ENCODE measurements at places on chromosomes 4 and X.

GRCh38 chrX:16739574-16739973, 20.2 kb downstream of the SYAP1 start:
- no peak for DNase-seq

- no peak for DNase-seq
Observed at GRCh38 chr4:78661921-78662521, 110.5 kb downstream of the ANXA3 start.

DNA sequence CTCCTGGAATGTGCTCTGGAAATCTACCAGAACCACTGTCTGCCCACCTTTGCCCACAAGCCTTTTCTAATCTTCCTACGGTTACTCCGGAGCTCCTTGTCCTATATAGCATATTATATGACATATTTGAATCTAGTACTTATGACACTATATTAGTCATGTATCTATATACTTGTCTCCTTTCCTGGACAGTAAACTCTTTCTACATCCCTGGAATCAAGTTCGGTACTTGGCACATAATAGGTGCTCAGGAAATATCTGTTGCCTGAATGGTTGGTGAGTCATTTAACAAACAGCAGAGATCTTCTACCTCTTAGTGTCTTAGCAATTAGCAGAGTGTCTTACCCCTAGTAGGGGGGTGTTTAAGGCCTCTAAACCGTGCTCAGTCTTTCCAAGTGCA, 123.6 kb downstream of the RELL1 start:
- DNase-seq, result no peak

GRCh38 chrX:14598330-14598729, 69.0 kb downstream of the GLRA2 start:
- no peak for DNase-seq

DNA sequence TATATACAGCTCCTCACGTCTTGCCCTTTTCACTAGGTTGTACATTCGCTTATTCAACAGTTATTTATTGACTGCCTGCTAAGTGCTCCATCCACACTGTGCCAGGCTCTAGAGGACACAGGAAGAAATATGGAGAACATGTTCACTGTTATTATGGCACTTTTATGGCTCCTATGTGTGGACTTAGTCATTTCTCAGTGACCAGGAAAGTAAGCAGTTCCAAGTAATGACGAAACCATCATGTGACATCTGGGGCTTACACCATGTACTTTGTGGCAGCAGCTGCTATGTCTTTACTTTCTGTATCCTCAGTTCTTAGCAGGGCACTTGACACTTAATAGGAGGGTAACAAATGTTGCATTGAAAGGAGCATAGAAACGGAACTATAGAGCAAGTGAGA, 278.0 kb downstream of the ANK2 start:
- DNase-seq, result no peak

- no peak for DNase-seq
Observed at GRCh38 chr4:187992971-187993370, 2.6 kb upstream of the ZFP42 start.

DNA sequence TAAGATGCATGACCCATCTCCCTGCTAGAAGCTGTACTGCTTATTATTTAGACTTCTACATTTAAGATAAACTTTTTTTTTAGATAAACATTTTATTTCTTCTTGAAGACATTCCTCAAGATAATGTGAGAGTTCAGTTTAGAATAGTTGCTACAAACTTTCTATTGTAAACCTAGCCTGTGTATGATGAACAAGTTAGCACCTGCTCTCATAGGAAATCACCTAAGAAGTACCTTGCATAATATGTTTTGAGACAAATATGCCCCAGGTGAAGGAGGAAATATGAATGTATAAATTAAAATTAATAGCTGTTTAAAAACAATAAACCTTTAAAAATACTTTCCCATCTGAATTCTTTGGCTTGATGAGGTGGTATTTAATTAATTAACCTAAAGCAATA, 35.6 kb downstream of the RASGEF1B start:
- DNase-seq, result no peak

DNA sequence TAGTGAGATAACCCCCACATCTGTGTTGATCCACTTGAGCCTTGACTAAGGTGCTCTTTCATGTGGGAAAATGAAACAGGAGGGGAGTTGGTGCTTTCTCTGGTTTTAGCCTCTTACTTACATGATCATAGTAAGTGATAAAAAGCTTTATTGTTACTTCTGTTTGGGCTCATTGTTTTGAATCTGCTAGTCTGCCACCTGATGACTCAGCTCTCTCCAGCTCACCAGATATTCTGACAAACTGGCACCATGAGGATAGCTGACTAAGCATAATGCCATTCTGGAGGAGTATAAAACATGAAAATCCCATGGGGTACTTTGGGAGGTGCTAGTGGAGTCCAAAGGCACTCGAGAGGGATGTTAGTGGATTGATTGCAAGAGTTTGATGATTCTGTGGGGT, 824.0 kb downstream of the RAPGEF2 start:
- no peak for DNase-seq

DNA sequence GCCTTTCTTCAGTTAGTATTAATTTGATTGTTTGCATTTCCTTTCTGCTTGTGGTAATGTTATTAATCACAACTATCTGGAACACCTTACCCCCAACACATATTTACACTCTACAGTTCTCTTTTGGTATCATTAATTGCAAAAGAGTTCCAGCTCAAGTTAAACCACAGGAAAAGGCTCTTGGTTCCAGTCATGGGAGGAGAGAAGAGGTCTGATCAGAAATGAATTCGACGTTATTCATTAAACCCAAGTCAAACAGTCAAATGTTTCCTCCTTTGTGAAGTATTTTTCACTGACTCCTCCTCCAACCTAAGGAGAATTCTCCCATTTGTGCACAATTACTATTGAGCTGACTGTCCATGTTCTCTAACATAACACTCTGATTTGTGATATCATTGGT, 91.4 kb downstream of the SLC39A8 start:
- DNase-seq, result no peak

GRCh38 chr4:139282065-139282720, 2.2 kb upstream of the MGARP start:
- DNase-seq, result no peak

DNA sequence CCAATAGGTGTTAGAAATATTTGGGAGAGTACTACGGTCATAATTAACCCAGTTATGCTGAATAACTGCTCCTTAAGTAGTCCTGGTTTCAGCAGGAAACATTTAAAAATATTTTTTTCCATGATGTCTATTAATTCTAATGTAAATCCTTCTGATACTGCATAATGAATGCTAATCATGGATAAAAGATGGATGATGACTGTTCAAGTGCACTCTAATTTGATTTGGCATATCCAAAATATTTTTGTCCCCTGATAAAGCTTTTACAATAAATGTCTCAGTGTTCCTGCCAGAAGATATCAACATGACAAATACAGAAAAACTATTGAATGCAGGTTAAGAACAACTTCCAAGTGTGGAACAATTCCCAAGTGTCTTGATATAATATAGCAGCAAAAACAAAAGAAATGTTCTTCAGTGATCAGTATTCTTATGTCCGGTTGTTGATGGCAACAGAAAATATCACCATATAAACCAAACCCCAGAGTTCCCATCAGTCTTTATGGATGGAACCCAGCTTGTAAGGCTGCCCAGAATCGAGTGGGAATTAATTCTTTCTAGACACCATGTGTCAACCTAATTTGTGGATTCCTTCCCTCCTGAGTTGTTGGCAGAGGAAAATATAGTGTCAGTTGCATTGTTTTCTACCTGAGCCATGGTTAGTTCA, 205.4 kb upstream of the GK2 start:
- no peak for DNase-seq

GRCh38 chrX:153766098-153766817, 2.2 kb downstream of the PLXNB3 start:
- DNase-seq, result no peak

- peak; percentile 79 for DNase-seq
Observed at GRCh38 chr4:10106421-10107039, 10.1 kb downstream of the WDR1 start.

GRCh38 chr4:155975511-155975910, 21.8 kb upstream of the CTSO start:
- DNase-seq, result no peak

DNA sequence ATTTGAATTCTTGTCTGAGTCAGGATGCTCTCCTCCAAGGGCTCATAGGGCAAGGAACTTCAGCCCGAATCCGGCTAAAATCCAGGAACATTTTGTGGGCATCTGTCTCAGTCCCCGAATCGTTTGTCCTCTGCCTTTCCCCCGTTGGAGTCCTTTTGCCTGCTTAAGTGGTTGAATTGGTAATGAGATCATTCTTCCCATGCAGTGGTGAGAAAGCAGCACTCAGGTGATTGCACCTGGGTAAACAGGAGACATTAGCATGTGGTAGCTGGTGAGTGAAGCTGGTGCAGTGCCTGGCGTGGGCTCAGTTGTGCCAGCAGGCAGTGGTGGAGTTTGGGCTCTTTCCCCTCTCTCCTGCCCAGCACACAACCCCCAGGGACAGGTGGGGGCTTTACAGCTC, 61.9 kb upstream of the MTM1 start:
- DNase-seq, result no peak

- DNase-seq, result no peak
Observed at GRCh38 chrX:132953354-132953753, 5.1 kb downstream of the HS6ST2 start.

DNA sequence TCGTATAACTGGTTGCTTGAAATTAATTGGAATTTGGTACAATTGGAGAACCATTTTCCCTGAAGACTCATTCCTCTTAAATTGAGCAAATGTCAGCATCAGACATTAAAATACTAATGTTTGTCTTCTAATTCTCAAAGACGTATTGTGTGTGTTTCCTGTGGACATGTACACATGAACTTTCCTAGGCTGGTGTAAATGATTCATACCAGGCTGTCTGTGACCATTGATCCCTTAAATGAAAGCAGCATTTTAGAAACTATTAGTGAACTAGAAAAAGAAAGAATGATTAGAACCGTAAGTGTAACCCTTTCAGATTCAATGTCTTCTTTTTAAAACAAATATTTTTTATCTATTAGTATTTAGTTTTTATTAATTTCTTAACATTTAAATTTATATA, 332.9 kb downstream of the PPP3CA start:
- DNase-seq, result no peak

DNA sequence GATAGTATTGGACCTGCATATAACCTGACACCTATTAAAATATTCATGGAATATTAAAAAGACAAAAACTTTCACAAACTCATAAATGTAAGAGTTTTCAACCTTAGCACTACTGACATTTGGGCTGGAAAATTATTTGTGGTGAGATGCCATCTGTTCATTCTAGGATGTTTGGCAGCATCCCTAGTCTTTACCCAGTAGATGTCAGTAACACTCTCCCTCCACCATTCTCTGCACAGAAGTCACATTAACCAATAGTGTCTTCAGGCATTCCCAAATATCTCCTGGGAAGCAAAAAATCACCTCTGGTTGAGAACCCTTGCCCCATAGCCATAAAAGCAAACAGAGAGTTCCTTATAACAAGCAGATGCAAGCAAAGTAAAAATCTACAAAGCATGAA, 41.4 kb upstream of the NDST4 start:
- DNase-seq, result no peak

- no peak for DNase-seq
Observed at GRCh38 chrX:49270249-49270921, 792 bp downstream of the PPP1R3F start.

- DNase-seq, result no peak
Observed at GRCh38 chr4:145218251-145218650, 37.9 kb upstream of the OTUD4 start.

- DNase-seq, result no peak
Observed at GRCh38 chrX:113804819-113805218, 779.1 kb upstream of the HTR2C start.

DNA sequence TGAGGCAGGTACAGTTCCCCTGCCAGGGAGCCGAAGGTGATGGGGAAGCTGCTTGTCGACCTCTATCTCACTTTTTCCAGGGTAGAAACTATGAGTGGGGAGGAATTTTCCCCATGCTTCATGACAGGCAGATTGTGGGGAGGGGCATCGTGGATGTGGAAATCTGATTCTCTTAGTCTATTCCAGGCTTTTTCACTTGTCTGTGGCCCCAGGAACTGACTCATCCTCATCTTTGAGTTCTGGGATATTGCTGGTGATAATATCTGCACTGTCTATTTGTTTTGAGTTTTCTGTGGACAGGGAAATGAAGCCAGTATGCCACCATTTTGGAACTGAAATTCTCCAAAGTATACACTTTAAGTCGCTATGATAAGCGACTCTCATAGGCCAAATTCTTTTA, 7.6 kb upstream of the TLR2 start:
- DNase-seq, result no peak

DNA sequence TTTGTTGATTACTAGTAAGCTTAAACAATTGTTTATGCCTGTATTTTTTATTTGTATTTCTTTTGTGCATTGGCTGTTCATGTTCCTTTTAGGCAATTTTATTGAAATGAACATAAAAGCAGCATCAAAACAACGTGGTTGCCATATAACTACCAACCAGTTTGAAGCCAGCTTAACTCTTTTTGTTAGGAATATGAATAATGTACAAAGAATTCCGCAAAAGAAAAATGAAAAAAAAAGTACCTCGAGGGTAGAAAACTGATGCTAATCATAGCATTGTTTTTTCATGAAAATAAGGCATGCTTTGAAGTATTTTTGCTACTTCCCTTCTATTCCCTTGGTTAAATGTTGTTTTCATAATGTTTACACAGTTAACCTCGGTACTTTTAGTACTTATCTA, 1024.0 kb upstream of the SLIT2 start:
- no peak for DNase-seq

DNA sequence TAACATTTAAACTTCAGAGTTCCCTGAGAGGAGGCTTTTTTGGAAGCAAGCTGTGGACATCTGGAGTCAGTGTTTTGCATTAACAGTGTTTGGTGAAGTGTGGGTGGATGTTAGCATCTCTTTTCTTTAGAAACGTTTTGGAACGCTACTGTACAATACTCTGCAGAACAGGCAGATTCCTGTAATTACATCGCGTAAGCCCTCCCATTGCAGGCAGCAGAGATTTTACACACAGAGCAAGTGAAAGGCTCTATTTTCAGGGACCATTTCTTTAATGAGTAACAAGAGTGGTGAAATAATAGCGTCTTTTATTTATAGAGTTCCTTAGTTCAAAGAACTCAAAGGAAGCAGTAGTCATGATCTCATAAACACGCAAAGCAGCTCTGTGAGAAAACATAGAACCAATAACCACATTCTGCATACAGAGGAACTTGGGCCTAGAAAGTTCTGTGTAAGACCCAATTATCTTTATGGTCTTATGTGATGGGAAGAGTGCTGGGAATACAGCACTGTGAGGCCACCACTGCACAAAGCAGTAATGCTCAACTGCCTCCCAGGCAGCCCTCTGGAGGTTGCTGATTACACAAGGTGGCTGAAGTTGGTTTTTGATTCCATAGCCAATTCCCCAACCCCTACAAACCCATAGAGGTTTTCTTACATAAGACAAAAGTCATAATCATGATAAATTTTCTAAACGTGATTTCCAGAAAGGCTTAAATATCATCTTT, 298.7 kb upstream of the EPHA5 start:
- no peak for DNase-seq

- no peak for DNase-seq
Observed at GRCh38 chr4:72446353-72447055, 122.5 kb downstream of the ADAMTS3 start.

All from CD8-positive, alpha-beta T cell (primary cell).